ENCODE measurements at places on chromosomes 16 and 17. TPM values are rescaled to one million over a fixed set of nuclear protein-coding genes. Genes with fewer than 3 reads are reported as not detected.

The CMTM1 gene
- 21.1 TPM for total RNA-seq

- no peak for DNase-seq
These were observed 31.3 kb upstream of the RASL10B start for GRCh38 chr17:35700150-35700549.

GRCh38 chr16:47017636-47018035, 44.2 kb upstream of the DNAJA2 start:
- DNase-seq = no peak

- no peak for DNase-seq
These were observed 10.9 kb downstream of the LYRM9 start for GRCh38 chr17:27882162-27882840.

DNA sequence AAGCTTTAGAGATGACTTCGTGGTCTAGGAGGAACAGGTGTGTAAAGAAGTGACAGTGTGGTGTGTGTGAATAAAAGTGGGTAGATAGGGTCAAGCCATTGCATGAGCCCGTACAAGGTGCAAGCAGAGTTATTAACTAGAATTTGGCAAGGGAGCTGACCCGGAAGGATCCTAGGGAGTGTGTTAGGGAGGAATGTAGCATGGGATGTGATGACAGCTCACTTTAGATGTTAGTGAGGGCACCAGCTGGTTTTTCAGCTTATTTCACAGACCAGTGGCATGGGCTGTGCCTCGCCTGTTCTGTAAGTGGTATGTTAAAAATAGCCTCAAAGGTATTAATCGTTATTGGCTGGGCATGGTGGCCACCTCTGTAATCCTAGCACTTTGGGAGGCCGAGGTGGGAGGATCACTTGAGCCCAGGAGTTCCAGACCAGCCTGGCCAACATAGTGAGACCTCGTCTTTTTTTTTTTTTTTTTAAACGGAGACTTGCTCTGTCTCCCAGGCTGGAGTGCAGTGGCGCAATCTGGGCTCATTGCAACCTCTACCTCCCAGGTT, 8.3 kb downstream of the ANKRD40CL start:
- no peak for DNase-seq

DNA sequence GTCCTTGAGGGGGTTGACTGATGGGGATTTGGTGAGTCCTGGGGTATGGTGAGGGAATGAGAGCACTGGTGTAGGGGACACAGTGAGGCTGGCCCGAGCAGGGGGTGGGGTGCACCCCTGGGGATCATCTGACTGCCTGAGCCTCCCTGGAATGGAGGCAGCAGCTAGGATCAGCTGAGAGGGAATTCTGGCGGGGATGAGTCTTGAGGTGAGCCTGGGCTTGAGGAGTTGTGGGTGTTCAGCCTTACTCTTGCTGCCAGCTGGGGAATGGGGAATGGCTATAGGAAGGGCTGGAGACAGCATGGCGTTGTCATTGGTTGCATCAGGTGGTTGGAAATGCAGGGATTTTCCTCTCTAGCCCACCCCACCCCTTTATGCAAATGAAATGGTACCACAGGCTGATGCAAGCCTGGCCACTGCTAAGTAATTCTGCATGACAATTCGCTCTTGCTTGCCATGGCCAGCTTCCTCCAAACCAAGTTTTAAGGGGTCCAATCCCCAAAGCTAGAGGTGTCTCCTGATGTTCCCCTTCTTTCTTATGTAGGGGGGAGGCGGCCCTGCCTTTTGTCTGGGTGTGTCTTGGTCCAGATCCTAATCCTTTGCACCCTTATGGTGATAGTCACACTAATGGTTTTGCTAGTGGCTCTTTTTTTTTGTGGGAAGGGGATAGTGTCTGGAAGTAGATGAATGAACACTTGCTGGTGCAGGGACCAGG, 7.5 kb downstream of the NFE2L1 start:
- DNase-seq = peak; percentile 56

The C16orf89 gene
- total RNA-seq = not detected
